Fibroblast of skin of abdomen (primary cell): ENCODE measurements at places on chromosomes 5 and 9.

DNA sequence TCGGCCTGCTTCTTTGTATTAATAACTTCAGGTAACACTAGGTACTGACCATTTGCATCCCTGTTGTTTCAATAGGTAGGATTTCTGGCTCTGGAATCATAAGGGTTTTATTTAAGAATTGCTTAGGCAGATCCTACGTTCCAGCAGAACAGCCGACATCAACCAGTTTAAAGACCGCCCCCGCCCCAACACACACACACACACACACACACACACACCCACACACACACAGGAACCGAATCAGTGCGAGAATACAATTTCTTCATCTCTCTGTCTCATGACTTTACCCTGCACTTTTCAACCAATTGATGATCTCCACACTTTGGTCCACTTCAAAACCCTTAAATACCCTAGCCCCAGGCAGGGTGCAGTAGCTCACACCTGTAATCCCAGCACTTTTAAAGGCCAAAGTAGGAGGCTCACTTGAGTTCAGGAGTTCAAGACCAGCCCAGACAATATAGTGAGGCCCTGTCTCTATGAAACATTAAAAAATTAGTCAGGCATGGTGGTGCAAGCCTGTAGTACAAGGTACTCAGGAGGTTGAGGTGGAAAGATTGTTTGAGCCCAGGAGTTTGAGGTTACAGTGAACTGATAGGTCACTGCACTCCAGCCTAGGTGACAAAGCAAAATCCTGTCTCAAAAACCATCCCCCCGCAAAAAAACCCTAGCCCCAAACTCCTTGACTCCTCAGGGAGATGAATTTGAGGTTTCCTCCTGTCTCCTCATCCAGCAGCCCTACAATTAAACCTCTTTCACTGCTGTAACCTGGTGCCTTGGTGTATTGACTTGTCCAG is 2.7 kb upstream of the MTMR12 start:
- DNase-seq, result no peak

DNA sequence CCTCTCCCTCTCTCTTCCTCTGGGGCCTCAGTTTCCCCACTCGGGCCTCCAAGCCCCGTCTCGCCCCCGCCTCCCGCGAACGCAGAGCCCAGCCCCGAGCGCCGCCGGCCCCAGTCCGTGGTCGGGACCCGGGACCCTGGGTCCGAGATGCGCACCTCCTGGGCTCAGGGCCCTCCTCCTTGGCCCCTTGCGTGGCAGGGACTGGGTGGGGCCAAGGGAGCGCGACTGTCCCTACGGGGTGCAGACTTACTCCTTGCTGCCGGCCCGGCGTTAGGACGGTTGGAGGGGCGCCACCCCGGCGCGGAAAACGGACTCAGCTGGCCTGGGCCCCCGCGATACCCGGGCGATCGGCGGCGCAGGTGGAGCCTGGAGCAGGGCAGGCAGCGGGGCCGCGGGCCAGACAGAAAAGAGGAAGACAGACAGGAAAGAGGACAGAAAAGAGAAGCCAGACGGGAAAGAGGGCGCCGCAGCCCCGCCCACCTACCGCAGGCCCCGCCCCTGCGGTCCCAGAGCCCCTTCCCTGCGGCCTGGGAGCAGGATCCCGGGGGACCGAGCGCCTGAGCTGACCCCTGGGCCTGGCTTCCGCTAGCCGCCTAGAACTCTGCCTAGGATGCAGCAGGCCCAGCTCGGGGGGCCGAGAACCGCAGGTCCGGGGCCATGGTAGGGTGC is at the start of gene GBGT1:
Gene GBGT1 (minus strand): TSS at position 411 of the 669 bp plus-strand sequence. CDS start 1,502 bp downstream, outside the sequence.
- DNase-seq, result peak; percentile 36

DNA sequence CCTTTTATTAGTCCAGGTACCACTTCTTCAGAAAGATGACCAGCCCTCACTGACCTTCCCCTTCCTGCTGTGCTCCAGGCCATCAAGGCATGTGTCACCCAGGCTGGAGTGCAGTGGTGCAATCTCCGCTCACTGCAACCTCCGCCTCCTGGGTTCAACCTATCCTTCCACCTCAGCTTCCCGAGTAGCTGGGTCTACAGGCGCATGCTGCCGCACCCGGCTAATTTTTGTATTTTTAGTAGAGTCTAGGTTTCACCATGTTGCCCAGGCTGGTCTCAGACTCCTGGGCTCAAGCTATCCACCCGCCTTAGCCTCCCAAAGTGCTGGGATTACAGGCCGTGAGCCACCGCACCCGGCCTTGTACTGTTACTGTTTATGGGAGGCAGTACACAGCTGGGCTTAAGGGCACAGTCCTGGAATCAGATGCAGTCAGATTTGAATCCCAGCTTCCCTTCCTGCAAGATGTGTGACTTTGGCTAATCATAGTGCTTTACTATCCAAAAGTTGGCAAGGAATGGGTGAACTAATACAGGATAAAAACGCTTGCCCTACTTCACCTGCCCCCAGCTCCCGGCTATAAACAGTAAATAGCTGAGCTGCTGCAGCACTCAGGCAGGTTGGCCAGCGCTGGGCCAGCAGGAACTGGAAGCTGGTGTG is 483 bp upstream of the EIF4EBP3 start:
- DNase-seq, result no peak

GRCh38 chr9:134230092-134230941 is 66.0 kb upstream of the RNU6ATAC start:
- DNase-seq, result no peak

- DNase-seq, result no peak
These were observed 452.5 kb downstream of the EBF1 start for GRCh38 chr5:158647264-158647663.

- DNase-seq, result no peak
These were observed 68.9 kb upstream of the GOLM1 start for GRCh38 chr9:86168256-86168655.

GRCh38 chr9:135955934-135956801 is 5.0 kb downstream of the UBAC1 start:
- no peak for DNase-seq

DNA sequence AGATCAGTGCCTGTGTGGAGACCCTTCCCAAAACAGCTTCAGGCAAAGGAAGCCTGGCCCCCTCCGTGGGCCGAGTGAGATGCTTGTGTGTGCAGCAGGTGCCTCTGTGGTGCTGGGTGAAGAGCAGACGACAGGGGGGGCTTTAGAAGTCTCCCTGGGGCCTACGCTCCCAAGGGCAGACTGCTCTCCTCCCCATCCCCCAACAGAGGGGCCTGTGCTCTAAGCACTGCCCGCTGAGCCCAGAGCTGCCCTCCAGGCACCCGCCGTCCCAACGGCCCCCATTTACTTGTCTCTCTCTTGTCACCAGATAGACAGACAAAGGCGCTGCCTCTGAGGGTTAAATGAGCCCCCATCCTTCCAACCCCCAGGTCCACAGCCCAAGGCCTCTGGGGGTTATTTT is 2.7 kb upstream of the LHX3 start:
- DNase-seq, result no peak

DNA sequence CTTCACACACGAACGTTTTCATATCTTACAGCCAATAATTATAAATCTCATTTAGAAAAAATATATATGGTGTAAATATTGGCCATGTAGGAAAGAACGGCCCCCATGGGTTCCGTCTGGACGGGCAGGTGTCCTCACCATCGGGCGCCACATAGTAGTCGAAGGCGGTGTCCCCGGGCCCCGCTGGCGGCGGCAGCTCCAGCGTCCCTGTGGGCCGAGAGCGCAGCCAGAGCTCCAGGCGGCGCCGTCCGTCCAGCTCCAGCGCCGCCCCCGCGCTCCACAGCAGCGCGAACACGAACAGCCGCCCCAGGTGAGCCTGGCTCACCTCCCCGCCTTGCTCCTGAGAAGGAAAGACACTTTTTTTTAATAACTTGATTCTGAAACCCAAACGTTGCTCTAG is 134.6 kb downstream of the DNAH5 start:
- DNase-seq, result no peak

DNA sequence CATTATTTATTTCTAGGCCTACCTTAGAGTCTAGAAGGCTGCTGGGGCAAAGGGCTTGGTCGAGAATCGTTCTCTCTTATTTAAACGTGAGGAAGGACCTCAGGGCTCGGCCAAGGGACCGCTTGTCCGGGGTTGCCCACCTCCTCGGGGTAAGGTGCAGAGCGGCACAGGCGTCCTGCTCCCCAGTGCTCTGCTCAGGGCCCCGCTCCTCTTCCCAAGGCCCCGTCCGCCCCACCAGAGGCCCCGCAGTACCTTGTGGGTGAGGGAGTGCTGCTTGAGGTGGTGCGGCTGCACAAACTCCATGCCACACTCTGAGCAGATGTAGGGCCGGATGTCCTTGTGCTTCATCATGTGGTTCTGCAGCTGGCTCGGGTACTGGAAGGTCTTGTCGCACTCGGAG is 47.3 kb downstream of the ZNF366 start:
- DNase-seq, result no peak
